ENCODE measurements at places on chromosomes 5 and 9.
A peak's percentile ranks its signal among the peaks of the same experiment; 100 is the strongest.

- DNase-seq = no peak
Measured at GRCh38 chr9:94600258-94600657, 6.6 kb upstream of the FBP2 start.

DNA sequence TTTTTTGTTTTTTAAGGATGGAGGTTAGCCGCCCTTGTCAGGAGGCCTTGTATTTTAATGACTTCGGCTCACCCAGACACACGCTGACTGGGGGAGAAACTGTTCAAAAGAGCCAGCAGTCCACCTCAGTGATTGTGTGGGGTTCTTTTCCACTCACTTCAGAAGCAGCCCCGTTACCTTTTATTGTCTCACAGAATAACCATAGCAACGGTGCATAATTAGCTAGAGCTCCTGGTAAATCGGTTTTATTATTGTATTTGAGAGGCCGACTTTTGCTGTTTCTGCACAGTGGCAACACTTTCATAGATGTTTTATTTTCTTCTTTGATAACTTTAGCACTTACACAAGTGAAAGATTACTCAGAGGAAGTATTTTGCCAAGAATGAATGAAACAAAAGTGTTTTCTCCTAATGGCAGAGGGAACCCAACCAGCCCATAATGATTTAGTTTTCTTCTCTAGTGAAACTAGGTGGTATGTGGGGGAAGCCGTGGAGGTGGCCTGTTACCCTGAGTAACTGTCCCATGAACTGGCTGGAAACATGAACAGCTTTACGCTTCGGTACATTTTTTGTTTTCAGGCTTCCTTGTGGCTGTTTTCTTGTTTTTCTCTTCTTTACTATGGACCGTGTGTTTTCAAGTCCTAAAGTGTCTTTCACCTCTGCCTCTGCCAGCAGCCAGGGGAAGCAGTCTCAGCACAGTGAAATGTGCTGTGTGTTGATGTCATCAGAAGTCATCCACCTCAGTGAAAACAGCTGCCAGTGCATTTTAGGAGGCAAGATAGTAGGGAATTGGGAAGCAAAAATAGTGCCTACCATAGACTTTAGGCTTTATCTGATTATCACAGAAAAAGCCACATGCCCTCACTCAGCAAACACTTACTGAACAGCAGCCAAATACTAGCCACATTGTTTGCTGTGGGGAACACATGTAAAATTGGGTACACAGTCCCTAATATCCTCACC is 414.7 kb downstream of the KDM4C start:
- DNase-seq = peak; percentile 25

DNA sequence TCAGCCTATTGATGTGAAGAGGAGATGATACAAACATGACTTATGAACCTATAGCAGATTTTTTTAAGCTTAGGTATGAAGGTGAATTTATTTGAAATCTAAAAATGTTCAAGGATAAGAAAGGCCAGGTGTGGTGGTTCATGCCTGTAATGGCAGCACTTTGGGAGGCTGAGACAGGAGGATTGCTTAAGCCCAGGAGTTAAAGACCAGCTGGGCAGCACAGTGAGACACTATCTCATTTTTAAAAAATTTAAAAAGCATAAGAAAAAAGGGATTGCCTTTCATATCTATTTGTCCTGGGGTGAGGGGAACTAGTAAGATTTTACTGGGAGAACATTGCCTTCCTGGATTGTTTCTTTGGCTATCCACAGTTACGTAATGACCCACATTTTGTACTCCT is 40.8 kb upstream of the SRP19 start:
- DNase-seq = no peak

DNA sequence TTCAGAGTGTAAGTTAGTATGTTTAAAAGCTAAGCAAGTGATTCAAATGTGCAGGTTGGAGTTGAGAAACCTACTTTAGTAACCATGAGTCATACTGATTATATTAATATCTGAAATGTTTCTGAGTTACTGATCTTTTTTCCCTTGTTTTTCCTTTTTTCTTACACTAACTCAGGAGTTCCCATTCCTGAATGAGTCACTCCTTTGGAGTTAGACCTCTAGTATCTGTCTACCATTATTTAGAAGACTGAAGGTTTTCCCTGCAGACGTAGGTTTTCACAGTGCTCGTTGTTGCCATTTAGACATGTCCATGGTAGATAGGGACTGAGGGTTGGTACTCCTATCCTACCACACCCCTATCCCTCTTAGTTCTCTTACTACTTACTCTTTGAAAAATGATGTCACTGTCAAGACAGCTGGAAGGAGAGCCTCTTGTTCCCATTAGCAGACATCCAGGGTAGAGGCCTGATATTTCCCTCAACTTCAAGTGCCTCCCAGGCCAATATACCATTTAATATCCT is 20.2 kb downstream of the OCLN start:
- DNase-seq = no peak

- no peak for DNase-seq
Measured at GRCh38 chr9:21286659-21287058, 18.5 kb downstream of the IFNA5 start.

- no peak for DNase-seq
Measured at GRCh38 chr5:138649775-138650174, 74.6 kb upstream of the HSPA9 start.

GRCh38 chr5:132411304-132412013 is 41.9 kb downstream of the SLC22A5 start:
- DNase-seq = no peak

DNA sequence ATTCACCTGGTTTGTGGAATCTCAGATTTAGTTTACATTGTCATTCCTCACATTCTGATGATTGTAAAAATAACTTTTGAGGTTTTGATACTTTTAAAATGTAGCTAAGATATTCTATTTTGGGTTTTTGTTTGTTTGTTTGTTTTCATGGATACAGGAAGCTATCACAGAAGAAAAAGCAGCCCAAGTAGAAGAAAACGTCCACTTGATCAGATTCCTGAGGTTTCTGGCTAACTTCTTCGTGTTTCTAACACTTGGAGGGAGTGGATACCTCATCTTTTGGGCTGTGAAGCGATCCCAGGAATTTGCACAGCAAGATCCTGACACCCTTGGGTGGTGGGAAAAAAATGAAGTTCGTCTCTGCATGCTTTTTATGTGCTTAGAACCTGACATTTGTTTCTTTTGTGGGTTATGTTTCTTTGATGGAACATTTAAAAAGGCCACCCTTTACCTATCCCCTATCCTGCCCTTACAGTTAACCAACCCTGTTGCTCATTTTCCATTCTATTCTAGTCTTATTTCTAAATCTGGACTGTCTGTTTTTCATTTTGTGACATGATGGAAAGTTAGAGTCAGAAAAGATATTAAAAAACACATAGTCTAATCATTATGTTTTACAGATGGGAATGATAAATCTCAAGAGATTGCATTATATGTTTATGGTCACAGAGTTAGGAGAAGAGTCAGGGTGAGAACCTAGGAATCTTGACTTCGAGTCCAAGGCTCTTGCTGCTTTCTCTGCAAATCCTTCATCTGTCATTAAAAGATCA is 163.7 kb downstream of the ALDH1A1 start:
- no peak for DNase-seq

DNA sequence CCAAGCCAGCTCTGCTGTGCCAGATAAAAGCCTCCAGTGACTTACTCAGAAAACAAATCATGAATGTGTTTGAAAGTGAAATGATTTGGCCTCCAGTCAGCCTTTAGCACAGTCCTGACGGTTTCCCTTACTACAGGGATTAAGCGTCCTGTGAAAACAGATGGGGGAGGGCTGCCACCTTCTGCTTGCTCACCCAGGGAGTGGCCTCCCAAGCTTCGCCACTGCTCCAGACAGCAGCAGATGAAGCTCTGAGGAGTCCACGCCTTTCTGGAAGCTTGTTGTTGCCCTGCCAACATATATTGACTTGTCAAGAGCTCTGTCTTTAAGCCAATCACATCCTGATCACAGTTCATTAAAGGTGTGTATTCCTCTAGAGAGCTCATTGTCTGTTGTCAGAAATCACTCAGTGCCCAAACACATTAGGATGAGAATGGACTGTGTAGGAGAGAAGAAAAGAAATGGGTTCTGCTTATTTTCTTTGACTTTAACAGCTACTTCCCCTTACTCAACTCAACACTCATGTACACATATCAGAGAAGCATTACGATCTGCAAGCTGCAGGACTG is 4.9 kb upstream of the FYB1 start:
- peak; percentile 39 for DNase-seq

GRCh38 chr9:69331444-69331843 is 6.4 kb downstream of the ENTREP1 start:
- DNase-seq = no peak

DNA sequence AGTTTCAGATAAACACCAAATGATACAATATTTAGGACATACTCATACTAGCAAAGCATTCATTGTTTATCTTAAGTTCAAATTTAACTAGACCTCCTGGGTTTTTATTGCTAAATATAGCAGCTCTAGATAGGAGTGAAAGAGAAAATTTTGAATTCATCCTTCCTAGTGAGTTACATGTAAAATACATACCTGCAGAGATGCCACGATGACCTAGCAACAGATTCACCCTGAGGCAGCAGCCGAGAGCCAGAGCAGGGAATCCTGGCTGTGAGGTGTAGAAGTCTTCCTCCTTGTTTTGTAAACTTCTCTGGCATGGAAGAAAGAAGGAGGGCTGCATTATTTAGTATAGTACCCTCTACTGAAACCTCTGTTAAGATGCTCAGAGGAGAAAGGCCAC is 25.9 kb upstream of the GABRP start:
- DNase-seq = no peak

All from skeletal muscle cell (primary cell).